ENCODE measurements at places on chromosomes 3 and 15. TPM values are rescaled to one million over a fixed set of nuclear protein-coding genes. Genes with fewer than 3 reads are reported as not detected.

DNA sequence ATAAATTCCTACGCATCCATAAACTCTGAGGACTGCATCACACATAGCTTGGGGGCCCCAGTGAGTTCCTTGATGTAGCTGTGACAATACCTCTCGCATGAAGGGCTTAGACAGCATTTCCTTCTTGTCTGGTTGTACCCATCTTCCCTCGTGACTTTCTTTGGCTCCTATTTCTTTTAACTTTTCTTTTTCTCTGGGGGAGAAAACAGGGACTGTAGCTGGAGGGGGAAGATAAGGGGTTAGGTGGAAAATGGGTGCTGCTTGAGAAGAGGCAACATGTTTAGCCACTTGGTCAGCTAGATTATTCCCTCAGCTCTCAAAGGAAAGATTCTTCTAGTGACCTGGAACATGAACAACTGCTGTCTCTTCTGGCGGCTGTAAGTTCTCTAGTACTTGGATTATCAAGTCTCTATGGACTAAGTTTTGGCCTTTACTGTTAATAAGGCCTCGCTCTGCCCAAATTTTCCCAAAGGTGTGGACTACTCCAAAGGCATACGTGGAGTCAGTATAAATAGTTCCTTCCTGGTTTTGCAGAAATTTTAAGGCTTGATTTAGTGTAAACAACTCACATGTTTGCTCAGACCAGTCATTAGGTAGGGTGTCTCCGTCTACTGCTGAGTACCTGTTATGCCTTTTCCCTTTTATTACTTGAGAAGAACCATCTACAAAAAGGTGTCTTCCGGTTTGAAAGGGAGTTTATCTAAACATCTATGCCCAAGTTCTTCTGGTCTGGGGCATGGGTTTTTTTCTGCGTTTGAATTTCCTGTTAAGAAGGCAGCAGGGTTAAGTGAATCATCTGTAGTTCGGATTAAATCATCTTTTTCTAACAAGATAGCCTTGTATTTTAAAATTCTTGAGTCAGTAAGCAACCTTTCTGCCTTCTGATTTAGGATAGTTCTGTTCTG, 21.0 kb upstream of the ATG7 start:
- DNase-seq: no peak

DNA sequence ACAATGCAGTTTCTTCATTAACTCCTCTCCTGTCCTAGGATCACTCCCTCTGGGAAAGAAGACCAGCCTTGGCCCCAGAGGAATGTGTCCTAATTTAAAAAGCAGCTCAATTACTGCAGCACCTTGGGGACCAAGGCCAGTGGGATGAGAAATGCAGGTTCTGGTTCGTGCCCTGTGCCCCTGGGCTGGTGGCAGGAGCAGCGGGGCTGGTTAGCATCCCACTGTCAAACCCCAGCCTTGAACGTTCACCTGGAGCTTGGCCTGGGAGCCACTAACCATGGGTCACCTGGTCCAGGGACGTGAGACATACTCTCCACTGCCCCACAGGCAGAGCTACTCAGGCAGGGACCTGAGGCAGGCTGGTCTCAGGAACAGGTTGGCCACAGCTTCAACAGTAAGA, 8.4 kb upstream of the RTP3 start:
- DNase-seq: no peak

DNA sequence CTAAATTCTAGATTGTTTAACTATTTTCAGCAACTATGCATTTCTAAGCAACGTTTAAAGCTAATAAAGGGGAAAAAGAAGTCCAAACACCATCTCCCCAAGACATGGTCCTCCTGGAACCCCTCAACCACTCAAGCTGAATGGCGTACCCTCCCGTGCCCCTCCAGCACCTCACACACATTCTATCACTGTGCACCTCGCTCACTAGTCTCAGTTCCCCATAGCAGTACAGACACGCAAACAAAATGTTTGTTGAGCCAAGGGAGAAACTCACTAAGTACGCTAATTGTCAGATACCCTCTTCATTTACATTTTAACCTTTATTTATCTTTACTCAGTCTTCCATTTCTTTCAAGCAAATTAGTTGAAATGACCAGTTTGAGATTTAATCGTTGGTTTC, 48.8 kb downstream of the ACAP2 start:
- no peak for DNase-seq

DNA sequence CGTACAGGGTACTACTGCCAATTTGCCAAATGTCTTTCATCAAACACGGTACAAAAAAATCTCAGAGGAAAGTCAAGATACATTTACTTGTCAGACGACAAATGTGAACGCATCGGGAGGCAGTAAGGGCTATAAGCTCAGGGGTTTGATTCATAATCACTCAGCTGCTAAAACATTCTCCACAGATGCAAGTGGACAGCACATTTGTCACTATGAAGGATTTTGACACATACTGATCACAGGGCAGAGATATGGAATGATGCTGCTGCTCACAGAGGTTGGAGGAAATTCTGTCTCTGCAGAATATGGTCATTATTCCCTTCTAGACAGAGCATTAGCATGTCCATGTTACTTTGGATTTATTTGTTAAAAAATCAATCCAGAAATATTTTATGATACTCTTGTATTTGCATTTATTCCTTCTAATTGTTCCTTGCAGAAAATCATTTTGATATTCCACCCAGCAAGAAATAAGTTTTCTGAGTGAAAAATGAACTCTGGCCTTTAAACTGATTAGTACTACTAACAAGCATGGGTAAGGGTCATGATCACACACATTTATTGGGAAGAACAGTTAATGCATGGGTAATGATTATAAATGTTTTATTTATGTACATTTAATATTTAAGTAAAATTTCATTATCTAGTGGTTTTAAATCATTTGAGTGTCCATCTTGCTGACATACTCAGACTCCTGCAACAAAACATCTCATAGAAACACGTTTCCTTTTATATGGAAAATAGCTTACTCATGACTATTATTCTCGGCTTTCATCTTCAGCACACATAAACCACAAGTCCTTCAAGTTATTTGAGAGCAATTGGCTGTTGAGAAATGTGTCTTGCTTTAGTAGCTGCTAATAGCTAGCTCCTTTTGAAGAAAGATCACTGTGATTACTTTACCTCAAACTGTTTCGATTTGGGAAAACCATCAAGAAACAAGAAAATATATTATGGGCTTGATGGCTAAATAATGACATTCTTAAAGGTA, 559.3 kb downstream of the MECOM start:
- DNase-seq: peak; percentile 80

DNA sequence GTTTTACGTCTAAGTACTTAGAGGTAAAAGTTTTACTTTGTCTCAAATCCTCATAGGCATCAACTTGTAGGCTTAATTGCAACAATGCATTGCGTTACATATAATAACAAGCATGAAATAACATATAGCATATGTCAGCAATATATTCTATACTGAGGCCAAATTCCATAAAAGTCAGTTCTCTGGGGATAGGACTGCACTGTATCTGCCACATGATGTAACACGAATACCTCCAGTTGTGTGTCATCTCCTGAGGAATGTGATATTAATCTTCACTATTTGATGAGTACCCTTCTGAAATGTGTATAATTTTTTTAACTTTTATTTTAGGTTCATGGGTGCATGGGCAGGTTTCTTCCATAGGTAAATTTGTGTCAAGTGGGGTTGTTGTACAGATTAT, 126.4 kb downstream of the IMPG2 start:
- DNase-seq: no peak

- no peak for DNase-seq
Observed at GRCh38 chr3:136699271-136699828, 52.8 kb downstream of the STAG1 start.

- DNase-seq: no peak
Observed at GRCh38 chr3:169241630-169241990, 421.9 kb downstream of the MECOM start.

GRCh38 chr3:8319935-8320634, 181.5 kb upstream of the LMCD1 start:
- peak; percentile 6 for DNase-seq

- DNase-seq: no peak
Observed at GRCh38 chr3:23620638-23621015, 185.1 kb upstream of the UBE2E1 start.

Gene DUOXA2
- not detected for total RNA-seq

Gene TMEM202
- total RNA-seq: not detected

Data from myocyte (in vitro differentiated cells).